ENCODE measurements at places on chromosomes 13 and 19. TPM values are rescaled to one million over a fixed set of nuclear protein-coding genes. Genes with fewer than 3 reads are reported as not detected.

DNA sequence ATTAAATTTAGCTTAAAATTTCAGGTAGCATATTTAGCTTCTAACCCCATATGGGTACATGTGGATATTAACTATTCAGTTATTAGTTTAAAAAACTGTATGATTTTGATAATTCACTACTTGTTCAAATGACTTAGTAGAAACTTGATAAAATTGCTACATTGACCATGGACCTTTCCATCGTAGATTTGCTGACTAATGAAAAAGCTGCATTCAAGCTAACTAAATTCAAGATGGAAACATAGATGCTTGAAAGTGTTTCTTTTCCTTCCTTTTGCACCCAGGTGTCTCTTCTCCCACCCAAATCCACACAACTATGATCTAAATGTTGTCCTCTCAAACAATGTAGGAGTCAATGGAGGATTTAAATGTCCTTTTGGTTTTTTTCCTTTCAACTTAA, 439.2 kb downstream of the TBC1D4 start:
- no peak for DNase-seq

DNA sequence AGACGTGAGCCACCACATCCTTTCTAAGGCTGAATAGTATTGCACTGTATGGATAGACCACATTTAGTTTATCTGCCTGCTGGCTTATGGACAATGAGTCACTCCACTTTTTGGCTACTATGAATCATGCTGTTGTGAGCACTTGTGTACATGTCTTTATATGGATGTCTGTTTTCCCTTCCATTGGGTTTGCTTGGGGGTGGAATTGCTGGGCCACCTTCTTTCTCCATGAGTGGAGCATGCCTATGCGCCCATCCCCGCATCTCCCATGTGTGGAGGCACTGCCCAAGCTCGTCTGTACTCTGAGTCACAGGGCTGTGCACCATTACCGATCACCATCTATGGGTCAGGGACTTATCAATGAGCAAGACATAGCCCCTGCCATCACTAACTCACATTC, 127.2 kb upstream of the GJB6 start:
- peak; percentile 99 for DNase-seq

GRCh38 chr13:77337159-77337558, 10.3 kb upstream of the MYCBP2 start:
- no peak for DNase-seq

DACH1 gene
- total RNA-seq: under 0.01 TPM

- DNase-seq: no peak
Measured at GRCh38 chr19:58304255-58304654, 922 bp upstream of the ERVK3-1 start.

DNA sequence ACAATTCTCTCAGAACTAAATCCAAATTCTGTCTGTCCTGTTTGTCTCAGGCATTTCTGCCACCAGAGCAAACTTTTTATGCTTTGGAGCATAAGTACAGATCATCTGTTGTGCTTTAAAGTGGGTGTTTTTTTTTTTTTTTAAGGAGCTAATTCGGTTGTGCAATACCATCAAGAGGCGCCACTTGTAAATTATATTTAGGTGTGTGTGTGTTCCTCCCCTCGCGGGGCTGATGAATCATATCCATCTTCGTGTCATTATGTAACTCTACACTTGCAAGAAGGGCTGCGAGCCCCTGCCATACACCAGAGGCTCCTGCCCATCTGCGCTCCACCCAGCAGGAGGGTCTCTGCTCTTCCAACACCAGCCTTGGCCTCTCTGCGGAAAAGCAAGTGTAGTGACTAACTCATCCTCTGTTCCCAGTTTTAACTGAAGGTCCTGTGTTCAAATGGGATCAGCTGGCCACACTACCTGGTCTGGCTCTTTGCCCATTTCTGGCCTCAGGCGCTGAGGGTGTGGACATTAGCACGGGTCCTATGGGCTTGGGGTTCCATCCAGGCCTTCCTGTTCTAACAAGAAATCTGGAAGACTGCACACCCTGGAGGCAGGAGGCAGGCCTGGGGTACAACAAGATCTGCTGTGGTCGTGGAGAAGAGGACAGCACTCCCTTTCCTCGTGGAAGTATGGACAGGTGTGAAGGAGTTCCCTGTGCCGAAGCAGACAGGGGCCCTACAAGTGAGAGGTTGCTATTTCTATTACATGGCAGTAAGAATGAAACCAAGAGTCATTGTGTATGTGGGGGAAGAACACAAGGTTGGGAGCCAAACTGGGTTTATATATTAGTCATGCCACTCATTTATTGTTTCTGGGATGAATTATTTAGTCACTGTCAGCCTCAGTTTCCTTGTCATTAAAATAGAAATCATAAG, 96.1 kb upstream of the MBNL2 start:
- peak; percentile 75 for DNase-seq

DNA sequence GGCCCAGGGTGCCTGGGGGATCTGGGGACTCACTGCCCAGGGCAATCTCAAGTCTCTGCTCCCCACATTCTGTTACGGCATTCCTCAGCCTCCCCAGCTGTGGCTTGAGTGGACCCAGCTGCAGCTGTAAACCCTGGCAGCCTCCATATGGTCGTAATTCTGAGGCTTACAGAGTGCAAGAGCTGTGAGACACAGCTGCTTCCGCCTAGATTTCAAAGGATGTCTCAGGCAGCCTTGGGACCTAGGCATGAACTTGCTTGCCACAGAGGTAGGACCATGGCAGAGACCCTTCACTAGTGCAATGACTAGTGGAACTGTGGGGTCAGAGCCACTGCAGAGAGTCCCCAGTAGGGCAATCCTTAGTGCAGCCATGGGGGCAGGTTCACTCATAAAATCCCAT, 297.5 kb downstream of the ENOX1 start:
- no peak for DNase-seq

Data from mammary epithelial cell (primary cell).